Naive thymus-derived CD4-positive, alpha-beta T cell (primary cell): ENCODE measurements at places on chromosomes 3 and 15.

- H3K27me3 ChIP-seq: no peaks in the 10 kb centered on the region
- H3K4me1 ChIP-seq: no peaks in the 10 kb centered on the region
- H3K36me3 ChIP-seq: no peaks in the 10 kb centered on the region
- DNase-seq: no peak
- no peak overlapping the region for H3K4me3 ChIP-seq
Observed at GRCh38 chr15:38201714-38202113, 50.9 kb upstream of the SPRED1 start.

DNA sequence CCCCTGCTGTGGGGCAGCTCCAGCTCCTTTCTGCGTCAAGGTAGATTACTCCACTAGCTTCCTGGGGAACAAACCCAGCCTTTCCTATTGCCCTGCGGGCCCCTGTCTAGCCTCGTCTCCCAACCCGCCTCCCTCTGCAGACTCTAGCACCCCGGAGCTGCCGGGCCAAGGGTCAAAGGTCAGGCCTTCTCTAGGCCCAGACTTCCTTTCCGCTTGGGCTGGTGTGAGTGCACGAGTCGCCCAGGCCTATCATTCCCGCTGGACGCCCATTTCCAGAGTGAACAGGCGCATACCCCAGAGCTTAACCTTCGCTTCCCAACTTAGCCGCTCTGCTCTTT lies 11.6 kb upstream of the ONECUT1 start:
- DNase-seq: no peak
- H3K36me3 ChIP-seq: no peaks in the 10 kb centered on the region
- no peak overlapping the region for H3K27ac ChIP-seq

DNA sequence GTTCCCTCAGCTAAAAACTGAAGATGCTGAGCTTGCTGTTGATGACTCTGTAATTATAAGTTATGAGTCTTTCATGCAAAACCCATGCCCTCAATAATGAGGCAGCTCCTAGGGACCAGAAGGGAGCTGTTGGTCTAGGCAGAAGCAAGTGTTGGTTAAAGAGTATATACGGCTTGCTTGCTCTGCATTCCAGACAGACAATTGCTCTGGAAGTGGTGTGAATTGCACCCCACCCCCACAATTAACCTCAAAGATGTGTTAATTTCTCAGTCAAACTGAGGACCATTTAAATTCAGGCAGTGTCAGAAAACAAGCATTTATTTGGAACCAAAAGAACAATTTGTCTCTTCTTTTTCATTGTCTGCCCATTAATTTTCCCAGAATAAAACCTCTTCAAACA lies 163.5 kb upstream of the EOMES start:
- DNase-seq: no peak
- H3K4me1 ChIP-seq: peaks cover 15% of the 10 kb centered on the region
- H3K27ac ChIP-seq: no peak overlapping the region

DNA sequence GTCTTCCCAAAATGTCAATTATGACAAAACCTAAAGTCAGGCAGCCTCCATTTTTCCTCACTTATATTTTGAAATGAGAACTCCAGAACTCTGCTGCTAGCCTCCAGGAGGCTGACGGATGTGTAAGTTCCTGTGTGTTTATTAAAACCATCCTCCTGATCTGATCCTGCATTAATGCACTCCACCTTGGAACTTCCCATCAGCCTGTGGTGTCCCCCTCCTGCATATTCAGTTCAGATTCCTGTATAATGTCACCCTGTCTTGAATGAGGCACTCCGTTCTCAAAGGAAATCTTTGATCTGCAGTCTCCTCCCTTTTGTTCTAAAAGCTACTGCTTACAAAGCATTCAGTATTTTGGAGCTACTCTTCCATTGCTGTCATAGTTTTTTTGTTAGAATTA lies 318.2 kb upstream of the ONECUT1 start:
- no peak overlapping the region for H3K4me3 ChIP-seq
- H3K4me1 ChIP-seq: no peaks in the 10 kb centered on the region
- no peaks in the 10 kb centered on the region for H3K36me3 ChIP-seq

- H3K4me1 ChIP-seq: no peaks in the 10 kb centered on the region
- no peak overlapping the region for H3K4me3 ChIP-seq
- H3K36me3 ChIP-seq: no peaks in the 10 kb centered on the region
- no peak overlapping the region for H3K27ac ChIP-seq
- H3K27me3 ChIP-seq: no peaks in the 10 kb centered on the region
Observed at GRCh38 chr3:180700941-180701340, 21.7 kb upstream of the CCDC39 start.
